Gastroesophageal sphincter (tissue), 4 donors: ENCODE measurements at places on chromosomes 12 and 14.

DNA sequence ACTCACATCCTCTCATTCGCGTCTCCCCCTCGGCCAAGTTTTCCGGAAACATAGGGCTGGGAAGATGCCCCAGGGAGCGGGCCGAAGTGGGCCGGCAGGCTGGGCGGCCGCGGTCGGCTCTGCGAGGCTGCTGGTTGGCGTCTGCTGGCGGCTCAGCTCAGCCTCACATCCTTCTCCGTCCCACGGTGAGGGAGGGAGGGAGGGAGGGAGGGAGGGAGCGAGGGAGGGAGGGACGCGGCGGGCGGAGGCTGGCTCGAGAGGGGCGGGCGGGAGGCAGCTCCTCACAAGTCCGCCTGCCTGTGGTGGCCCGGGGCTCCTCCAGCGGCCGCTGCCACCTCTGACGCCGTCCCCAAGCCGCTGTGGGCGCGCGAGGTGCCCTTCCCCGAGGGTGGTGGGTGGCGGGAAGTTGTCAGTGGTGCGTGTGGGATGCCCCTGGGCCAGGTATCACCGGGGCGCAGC is 93.8 kb downstream of the RFLNA start:
- peak; percentile 76 for ATAC-seq

DNA sequence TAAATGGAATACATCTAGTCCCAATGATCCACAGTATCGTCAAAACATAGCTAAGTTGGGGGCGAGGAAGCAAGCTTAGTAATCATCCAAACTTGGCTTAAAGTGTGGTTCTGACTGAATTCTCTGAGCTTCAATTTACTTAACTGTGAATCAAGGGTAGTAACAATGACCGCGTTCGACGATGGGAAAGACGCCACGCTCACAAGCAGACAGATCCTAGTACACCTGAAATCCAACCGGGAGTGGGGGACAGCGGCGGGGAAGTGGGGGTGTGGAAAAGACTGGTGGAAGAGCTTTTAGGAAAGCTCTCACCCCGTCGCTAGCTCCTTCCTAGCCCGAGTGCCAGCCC is 433 bp downstream of the COX16 start:
- no peak for ATAC-seq

DNA sequence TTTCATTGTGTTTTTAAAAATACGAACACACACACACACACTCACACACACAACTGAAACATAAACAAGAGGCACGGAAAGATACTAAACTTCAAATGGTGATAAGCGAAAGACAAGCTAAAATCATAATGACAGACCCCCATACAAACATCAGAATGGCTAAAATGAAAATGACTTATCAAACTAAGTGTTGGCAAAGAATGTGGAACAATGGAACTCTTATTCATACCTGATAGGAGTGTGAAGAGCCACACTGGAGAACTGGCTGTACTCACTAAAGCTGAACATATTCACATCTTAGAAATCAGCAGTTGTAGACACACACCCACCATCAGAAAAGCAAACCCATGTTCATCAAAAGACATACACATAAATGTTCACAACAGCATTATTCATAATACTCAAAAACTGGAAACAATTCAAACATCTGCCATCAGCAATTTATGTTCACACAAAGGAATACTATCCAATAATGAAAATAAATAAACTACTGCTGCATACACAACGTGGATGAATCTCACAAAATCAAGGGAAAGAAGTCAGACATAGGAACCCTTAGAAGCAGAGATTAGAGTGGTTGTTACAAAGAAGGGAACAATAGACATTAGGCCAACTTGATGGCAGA is 11.8 kb downstream of the STXBP6 start:
- no peak for ATAC-seq

- ATAC-seq: no peak
These were observed 313.1 kb downstream of the ADGRD1 start for GRCh38 chr12:131266591-131267467.

GRCh38 chr14:71855399-71856036 is 76.7 kb upstream of the RGS6 start:
- no peak for ATAC-seq

DNA sequence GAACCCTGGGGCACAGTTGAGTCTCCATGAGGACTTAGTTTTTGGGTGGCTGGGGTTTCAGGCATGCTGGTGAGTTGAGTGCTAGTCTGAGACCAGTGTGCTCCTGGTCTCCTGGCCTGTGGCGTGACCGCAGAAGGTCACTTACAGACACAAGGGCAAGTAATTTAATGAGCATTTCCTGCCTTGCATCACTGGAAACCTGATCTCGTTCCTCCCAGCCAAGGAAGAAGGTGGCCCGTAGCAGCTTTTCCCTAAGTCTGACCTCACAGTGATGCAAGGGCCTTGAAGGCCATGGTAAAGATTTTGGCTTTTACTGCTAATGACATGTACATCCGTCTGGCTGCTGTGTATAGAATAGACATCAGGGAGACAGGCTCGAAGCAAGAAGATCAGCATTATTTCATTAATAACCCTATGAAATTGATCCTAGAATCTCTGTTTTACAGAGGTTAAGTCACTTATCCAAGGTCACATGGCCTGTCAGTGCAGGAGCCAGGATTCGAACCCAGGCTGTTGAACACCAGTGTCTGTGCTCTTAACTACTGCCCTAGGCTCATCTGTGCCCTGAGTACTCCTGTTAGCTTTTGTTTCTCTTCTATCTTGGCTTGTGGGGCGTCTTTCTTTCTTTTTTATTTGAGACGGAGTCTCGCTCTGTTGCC is 4.6 kb downstream of the TMEM120B start:
- ATAC-seq: no peak

DNA sequence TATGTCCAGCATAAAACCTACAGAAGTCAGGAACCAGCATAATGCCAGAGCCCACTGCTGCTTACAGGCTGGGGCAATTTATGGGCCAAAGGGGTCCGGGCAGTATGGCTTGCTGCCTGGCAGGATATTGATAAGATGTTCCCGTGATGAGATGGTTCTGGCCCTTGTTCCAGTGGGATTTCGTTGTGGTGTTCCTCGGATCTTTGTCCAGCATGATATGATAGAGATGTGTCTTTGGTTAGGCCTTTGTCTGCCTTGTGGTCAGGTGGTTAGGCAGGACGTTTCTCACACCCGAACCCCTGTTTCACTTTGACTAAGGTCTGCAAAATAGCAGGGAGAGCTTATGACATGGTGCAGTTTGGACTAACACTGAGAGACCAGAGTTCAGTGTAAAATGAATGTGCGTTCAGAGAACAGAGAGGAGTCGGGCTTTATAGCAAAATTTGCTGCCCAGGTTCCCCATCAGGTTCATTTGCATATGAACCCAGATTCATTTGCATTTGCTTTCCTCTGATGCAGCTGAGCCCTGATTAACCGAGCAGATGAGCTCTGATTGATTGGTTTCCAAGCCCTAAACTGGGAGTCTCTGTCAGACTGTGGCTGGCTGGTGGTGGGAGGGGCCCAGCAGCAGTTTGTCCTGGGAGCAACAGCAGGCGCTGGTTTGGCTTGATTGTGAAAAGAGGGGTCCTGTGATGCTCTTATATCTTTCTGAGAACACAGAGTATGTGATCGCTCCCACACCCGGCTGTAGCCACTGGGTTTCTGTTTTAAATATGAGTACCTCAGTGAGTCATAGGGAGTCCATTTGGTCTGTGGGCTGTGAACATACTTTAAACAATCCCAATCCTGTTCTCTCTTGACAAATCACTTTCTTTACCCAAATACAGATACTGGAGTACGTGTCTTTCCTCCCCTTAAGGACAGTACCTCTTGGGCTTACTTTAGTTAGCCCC is 156.3 kb upstream of the PZP start:
- ATAC-seq: no peak

DNA sequence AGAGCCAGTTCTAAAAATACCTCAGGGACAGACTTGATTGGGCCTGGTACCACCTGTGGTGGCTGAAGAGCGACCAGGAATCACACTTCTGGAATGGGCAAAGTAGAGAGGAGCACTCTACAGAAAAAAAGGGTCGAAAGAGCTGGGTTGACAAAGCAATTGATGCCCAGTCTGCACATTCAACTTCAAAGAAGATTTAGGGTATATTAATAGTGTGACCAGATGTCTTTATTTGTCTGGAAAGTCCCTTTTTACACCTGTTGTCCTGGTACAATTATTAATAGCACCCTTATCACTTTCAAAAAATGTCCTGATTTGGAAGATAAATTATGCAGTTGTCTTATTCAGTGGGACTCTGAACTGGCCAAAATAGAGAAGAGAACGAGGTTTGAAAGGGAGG is 137.5 kb downstream of the DYRK2 start:
- ATAC-seq: no peak

DNA sequence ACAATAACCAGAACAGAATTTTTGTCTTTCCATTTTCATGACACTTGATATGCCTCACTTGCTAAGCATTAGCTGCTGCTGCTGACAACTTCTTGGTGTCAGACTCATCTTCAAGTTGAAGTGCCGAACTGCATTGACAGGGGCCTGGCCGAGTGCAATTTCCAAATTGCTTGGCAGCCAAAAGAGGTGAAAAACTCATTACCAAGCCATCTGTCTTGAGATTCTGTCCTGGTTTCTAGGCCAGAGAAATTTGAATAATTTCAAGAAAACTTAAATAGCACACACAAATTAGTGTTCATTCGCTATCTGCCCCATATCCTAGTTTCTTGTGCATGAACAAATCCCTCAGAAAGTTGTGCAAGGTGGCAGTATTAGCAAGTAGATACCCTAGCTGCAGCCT is 165.3 kb upstream of the RASSF8 start:
- no peak for ATAC-seq

DNA sequence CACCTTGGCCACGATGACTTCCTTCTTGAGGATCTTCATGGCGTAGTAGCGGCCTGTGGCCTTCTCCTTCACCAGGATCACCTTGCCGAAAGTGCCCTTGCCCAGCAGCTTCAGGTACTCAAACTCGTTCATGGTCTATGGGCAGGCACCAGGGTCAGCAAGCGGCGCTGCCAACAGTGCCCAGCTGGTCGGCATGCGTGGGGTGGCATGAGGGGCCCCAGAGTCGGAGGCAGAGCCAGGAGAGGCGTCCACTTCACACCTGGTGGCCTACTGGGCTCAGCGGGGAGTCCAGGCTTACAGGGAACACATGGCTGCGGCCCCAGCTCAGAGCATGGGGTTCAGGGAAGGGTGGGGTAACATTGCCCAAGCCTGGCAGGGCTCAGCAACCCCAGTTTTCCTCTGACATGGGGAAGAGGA is 20.5 kb downstream of the AKT1 start:
- no peak for ATAC-seq

DNA sequence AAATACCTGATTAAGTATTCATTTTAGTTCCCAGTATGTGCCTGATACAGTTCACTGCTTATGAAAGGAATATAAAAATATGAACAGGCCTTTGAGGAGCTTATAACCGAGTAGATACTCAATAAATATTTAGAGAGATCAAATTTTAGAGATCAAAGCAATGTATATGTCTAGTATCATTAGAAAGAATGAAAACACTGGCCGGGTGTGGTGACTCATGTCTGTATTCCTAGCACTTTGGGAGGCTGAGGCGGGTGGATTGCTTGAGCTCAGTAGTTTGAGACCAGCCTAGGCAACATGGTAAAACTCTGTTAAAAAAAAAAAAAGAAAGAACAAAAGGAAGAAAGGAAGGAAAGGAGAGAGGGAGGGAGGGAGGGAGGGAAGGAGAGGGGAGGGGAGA is 113.2 kb upstream of the EEA1 start:
- no peak for ATAC-seq

GRCh38 chr14:32560209-32560857 is 231.2 kb downstream of the AKAP6 start:
- ATAC-seq: peak; percentile 65

DNA sequence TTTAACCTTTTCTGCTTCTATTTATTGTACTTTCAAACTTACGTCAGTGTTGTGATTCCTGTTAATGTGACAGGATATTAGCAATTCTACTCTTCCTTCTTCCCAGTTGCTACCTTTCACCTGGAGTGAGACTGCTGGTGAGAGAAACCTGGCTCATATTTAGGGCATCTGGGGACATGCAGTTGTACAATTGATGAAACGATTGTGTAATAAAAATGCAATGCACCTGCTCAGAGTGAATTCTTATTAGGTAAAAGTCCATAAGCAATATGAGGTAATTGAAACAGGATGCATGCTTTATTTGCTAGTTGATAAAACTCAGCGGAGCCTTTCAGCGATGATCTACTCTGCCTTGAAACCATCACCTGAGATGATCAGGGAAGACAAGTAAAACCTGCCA is 116.1 kb upstream of the FBXO33 start:
- no peak for ATAC-seq

GRCh38 chr14:101252443-101253214 is 308.7 kb upstream of the DIO3 start:
- ATAC-seq: no peak

DNA sequence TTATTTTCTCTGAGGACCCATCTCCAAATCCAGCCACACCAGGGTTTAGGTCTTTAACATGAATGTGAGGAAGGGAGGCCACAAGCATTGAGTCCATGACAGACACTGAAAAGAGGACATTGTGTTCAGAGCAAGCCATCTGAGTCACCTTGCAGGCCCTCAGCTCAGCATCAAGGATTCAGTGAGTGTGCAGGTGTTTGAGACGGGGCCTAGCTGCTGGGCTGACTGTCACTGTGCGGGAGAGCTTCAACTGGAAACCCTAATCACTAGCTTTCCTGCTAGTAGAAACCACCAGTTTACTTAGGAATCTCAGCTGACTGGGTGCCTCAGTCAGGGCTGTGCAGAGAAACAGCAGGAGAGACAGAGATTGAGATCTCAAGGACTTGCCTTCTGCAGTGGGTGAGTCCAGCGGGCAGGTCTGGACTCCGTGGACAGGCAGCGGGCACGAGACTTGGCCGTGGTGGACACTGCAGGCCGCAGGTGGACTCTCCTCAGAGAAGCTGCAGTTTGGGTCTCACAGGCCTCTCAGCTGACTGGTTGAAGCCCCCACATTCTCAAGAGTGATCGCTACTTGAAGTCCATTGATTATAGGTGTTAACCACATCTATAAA is 86.1 kb upstream of the DYNC1H1 start:
- ATAC-seq: no peak

- no peak for ATAC-seq
These were observed 257.3 kb downstream of the TMEM121 start for GRCh38 chr14:105783707-105784106.

- no peak for ATAC-seq
These were observed 278.8 kb downstream of the ZFP36L1 start for GRCh38 chr14:68513838-68514607.

DNA sequence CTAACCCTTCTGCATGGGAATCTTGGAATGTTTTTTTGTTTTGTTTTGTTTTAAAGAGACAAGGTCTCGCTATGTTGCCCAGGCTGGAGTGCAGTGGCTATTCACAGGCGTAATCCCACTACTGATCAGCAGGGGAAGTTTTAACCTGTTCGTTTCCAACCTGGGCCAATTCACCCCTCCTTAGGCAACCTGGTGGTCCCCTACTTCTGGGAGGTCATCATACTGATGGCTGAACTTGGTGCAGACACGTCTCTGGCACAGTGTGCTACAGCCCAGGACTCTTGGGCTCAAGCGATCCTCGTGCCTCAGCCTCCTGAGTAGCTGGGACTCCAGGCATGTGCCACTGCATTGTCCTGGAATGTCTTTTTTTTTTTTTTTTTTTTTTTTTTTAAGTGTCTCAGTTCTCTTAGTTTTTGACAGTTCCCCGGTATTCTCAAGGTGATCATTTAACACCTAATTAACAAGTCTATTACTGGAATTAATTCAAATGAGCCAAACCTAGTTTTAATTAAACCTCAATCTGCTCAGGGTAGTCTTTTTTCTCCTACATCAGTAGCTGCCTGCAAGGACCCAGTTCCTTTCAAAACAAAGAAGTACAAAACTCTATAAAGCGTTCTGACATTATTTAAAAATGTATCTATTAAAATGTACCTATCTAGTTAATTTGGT is 49.0 kb upstream of the ISM2 start:
- ATAC-seq: no peak

GRCh38 chr12:23893611-23894010 is 55.9 kb downstream of the SOX5 start:
- ATAC-seq: no peak
